ENCODE measurements at places on chromosomes 4 and X. TPM values are rescaled to one million over a fixed set of nuclear protein-coding genes. Genes with fewer than 3 reads are reported as not detected.

DNA sequence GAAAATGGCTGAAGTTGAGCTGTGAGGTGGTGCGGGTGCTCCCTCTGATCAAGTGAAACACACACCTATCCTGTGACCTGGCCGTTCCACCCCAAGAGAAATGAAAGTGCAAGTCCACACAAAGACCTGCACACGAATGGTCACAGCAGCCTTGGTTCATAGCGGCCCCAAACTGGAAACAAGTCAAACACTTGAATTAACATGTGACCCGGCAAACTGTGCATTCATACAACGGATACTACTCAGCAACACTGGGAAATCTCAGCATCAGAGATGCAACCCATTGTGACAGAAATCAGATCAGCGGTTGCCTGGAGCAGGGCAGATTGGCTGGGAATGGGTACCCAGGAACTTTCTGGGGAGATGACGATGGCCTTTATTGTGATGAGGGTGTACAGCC is 7.6 kb downstream of the G6PD start:
- no peak for DNase-seq

DNA sequence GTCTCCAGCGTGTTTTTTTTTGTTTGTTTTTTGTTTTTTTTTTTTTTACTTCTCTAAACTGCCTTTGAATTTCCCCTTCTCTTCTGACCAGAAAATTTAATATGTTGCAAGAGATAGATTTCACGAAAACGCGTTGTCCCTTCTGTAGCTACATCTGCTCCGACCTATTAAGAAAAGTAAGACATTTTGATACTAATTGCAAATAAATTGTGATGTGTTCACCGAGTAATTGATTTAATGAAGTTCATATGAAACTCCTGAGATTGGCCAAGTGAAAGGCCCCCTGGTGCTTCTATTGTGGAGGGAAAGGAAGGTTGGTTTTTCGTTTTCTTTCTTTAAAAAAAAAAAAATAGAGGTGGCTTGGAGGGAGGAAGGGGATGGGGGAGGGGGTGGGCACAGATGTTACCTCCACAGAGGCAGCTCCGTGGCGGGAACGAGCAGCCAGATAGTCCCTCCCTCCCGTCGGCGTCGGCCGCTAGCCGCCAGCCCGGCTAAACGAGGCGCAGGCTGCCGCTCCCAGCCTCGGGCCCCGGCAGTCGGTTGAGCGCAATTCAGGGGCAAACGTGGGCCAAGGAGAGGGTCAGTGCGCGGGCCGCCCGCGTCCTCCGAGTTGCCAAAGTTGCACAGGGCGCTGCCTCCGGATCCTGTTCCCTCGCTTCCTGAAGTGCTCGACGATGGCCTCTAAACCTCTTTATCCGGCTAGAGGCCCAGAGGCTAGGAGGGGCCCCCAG is 139.1 kb upstream of the ZIC3 start:
- peak; percentile 15 for DNase-seq

- DNase-seq: peak; percentile 33
These were observed 5.7 kb downstream of the ELK1 start for GRCh38 chrX:47644557-47645091.

DNA sequence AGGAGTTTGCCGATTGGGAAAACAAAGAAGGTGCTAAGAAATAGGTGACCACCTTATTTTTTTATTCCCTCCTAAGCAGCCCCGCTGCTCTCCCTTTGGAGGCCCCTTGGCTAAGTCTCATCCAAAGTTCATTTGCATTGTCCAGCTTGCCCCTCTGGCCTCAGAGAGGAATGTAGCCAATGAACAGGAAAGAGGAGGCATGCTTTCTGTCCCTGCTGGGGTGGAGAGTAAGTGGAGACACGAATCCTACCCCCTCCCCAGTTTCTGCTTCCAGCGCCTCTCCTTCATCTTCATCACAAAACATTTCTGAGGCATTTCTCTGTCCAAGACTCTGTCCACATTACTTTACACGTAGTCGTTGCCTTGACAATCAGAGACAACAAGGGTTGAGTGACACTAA is 38.7 kb downstream of the NLGN3 start:
- peak; percentile 64 for DNase-seq

DNA sequence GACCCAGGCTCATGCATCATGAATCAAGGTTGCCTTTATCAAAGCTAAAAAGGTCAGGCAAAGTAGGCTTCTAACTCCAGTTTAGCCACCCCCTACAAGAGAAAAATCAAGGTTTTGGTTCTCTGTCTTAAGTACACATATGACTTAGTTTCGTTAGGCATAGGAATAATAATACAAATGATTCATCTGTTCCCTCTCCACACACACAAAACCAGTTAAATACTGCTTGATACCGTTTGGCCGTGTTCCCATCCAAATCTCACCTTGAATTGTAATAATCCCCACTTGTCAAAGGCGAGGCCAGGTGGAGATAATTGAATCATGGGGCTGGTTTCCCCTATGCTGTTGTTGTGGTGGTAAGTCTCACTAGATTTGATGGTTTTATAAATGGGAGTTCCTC is 226.2 kb downstream of the HS6ST2 start:
- no peak for DNase-seq

- DNase-seq: no peak
These were observed 34.9 kb downstream of the TBC1D14 start for GRCh38 chr4:6944301-6945051.

The MGAT4D gene
- total RNA-seq: not detected

The FMR1NB gene
- not detected for total RNA-seq

The TIMM17B gene
- total RNA-seq: 36.7 TPM

The COPS4 gene
- 94.3 TPM for total RNA-seq

The MYL5 gene
- 443 TPM for total RNA-seq
